Stimulated activated CD8-positive, alpha-beta memory T cell treated with anti-CD3 and anti-CD28 coated beads, Interleukin-7, amount 100 ng/mL, for 48 hours (primary cell): ENCODE measurements at places on chromosomes 2 and 18.
A peak's percentile ranks its signal among the peaks of the same experiment; 100 is the strongest.

DNA sequence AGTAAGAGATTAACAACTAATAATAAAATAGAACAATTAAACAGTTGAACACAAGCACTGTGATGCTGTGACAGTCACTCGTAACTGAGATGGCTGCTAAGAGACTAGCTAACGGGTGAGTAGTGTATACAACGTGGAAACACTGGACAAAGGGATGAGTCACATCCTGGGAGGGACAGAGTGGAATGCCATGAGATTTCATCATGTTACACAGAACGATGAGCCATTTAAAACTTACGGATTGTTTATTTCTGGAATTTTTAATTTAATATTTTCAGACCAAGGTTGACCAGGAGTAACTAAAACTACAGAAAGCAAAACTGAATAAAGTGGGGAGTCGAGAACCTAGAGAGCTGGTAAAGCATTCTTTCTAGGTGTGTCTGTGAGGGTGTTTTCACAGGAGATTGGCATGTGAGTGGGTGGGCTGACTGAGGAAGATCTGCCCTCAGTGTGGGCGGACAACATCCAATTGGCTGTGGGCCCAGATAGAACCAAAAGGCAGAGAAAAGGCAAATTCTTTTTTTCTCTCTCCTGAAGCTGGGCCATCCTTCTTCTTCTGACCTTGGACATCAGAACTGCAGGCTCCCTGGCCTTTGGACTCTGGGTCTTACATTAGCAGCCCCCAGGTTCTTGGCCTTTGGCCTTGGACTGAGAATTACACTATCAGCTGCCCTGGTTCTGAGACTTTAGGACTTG, 14.6 kb downstream of the TMSB10 start:
- no peak for DNase-seq

- DNase-seq: no peak
Observed at GRCh38 chr2:66058675-66059074, 376.2 kb upstream of the MEIS1 start.

GRCh38 chr2:42243297-42243696, 74.1 kb downstream of the EML4 start:
- DNase-seq: no peak

DNA sequence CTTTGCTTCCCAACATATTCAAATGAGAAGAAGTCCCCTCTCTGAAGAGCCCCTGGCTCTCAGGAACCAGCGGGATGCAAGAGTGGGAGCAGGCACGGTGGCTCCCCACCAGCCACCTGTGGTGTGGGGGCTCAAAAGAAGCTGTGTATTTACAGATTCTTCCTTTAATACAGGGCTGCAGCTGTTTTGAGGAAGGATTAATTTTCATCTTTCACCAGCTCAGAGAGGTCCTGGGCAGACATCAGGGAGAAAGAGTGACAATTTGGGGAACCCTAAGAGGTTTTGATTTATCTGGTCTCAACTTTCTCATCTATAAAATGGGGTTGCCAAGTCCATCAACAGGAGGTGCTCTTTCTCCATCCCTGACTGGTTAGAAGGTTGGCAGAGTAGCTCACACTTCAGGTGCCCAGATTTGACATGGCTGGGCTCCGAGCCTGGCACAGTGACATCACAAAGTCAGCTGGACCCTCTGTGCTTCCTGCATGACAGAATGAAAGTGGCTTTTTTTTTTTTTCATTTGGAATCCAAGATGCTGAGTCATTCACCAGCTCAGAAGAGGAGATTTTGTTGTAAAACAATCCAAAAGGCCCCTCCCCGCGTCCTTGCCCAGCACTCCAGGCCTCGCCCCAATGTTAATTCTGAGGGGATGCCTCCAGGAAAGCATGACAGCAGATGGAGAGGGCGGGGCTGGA, 15.5 kb upstream of the SIX2 start:
- DNase-seq: no peak

GRCh38 chr2:96962567-96963203, 23.7 kb downstream of the FAM178B start:
- DNase-seq: peak; percentile 48

DNA sequence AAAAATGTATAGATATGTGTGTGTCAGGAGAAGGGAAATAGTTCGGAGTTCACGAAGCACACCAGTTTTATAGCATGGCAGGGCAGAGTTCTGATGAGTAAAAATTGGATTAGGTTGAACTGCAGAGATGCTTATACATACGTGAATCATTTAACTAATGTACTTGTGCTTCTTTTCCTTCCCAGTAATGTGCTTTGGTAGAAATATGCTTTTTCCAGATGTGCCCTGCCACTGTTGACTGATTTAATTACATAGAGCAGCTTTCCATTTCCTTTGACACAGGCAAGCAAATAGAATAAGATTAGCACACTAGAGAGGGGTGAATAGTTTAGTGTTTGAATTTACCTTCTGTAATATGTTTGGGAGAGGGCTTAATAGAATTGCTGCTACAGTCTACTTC, 28.9 kb upstream of the ARMC9 start:
- no peak for DNase-seq

GRCh38 chr18:31679791-31680432, 4.5 kb downstream of the B4GALT6 start:
- DNase-seq: no peak

DNA sequence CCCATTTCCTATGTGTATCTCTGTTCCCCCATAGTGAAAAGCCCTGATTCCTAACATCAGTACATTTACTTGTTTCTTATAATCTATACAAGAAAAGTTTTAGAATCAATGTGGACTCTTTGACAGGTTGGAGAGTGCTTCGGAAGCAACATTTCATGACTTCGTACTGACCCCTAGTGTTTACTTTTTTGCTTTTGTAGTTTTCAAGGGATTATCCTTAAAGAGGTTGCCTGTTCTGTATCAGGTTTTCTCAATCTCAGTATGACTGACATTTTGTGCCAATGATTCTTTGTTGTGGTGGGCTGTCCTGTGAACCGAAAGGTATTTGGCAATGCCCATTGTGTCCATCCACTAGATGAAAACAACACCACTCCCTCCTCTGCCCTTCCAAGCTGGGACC, 43.3 kb upstream of the SERPINB2 start:
- DNase-seq: no peak

GRCh38 chr2:45588158-45588829, 22.8 kb downstream of the SRBD1 start:
- DNase-seq: no peak

GRCh38 chr2:213166109-213166508, 14.7 kb upstream of the IKZF2 start:
- DNase-seq: no peak

DNA sequence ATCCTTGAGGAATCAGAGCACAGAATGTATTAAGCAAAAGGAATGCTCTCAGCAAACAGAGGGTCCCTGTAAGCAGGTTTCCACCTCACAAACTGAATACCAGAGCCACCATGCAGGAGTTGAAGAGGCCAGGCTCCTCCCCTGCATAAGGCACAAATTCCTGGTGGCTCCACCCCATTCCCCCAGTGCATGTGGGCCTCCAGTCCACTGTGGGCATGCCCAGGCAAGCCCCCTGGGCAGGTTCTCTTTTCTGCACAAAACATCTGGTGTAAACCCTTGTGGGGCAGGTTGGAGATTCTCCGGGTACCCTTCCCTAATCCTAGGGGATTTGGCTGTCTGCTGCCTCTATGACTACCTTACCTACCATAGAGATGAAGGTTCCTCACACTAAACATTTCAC, 166.5 kb downstream of the PTPRM start:
- DNase-seq: no peak

- no peak for DNase-seq
Observed at GRCh38 chr2:36915627-36916026, 50.7 kb downstream of the STRN start.

GRCh38 chr2:98899041-98899702, 36.9 kb downstream of the CRACDL start:
- DNase-seq: no peak

DNA sequence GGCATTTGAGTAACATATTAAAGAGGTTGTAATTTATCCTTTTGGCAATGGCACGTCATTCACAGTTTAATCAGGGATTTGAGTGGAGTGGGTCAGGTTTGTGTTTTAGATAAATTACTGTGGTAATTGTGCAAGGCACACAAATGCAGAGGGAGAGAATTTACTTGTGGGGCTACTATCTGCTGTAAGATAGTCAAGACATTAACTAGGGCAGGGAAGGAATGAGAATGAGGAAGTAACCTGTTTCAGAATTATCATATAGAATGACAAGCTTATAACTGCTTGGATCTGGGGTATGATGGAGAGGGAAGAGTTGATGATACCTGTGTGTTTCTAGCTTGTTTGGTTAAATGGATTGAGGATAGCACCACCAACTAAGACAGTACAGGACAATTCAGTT, 58.9 kb upstream of the ZSWIM2 start:
- DNase-seq: no peak

- DNase-seq: no peak
Observed at GRCh38 chr2:163157891-163158496, 319.4 kb upstream of the KCNH7 start.

- DNase-seq: no peak
Observed at GRCh38 chr2:211035548-211036185, 479.3 kb downstream of the CPS1 start.

DNA sequence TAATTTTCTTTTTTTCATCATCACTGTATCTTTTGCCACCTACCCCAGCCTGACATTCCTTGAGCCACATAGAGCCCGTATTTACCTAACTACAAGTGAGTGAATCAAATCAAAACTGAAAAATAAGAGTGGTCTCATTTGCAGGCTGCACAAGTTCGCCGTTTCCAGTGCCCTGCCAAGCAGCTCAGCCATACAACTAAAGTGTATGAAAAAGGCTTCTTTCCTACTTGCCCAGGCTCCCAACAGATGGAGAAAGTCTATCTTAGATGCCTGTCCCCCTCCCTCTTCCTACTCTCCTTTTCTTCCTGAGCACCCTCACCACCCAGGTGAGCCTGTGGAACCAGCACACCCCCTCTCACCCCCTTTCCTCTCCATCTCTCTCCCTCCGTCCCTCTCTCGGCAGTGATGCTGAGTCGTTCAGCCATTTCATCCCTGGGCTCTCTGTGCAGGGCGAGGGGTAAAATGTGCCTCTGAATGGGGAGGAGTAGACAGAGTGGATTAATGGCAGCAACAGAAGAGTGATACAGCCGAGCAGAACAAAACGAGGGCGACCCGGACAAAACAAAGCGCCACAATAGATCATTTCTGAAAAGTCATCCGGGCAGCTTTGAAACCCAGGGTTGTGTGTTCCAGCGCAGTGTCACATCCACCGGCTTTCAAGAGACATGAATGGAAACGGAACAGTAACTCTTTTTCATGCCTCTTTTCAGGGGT, 65.0 kb upstream of the POU3F3 start:
- DNase-seq: no peak

GRCh38 chr2:235129850-235130249, 178.0 kb downstream of the SH3BP4 start:
- no peak for DNase-seq

DNA sequence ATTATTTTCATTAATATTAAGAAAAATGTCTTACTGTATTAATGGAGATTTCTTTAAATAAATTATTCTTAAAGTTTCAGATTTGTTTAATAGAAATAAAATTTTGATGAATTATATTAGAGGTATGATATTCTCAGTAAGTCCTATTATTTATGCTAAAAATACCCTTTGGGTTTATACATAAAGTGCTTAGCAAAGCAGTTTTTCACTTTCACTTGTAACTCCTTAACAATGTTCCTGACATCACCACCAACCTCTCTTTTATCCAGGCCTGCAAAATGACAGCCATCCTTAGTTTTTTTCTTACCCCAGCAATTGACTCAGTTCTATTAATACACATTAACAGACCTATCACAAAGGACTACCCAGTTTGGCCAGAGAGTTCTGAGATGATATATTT, 170.4 kb downstream of the CD226 start:
- DNase-seq: no peak

GRCh38 chr2:101766871-101767739, 69.6 kb downstream of the MAP4K4 start:
- DNase-seq: no peak

DNA sequence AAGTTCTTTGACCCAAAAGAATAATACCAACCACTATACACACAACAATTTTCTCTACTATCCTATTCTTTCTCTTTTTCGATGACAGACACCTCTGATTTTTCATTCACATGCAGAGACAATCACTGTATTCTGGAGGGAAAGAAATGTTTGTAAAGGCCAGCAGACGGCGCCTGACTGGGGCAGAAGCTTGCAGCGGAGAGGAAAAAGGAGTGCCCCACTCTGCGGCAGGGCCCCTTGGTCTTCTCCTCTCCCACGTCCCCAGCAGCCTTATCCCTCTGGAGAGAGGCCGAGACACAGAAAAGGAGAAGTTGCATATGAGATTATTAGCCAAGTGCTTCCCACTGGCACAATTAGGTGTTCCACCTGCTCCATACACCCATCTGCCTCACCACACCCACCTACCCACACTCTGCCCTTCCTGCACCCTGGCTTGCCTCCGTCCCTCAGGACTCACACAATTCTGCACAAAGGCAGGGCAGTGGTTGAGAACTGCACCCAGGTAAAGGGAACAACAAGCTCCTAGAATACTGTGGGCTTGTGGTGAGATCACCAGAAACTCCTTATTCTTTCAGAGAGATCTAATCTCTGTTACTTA, 687.3 kb downstream of the NRXN1 start:
- no peak for DNase-seq

DNA sequence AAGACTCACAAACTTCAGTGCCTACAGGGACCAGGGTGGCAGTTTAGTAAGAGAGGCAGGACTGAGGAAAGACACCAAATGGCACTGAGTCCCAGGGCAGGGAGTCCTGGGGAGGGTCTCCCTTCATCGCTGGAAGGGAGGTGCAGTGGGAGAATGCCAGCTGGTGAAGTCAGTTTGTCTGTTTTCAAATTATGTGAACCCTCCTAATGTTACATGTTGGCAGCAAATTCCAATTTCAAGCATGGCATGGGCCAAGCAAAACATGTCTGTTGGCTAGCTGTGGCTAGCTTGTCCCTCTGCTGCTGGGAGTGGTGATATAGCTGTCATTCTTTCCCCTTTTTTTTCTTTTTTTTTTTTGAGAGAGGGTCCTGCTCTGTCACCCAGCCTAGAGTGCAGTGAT, 55.9 kb upstream of the HAAO start:
- no peak for DNase-seq

DNA sequence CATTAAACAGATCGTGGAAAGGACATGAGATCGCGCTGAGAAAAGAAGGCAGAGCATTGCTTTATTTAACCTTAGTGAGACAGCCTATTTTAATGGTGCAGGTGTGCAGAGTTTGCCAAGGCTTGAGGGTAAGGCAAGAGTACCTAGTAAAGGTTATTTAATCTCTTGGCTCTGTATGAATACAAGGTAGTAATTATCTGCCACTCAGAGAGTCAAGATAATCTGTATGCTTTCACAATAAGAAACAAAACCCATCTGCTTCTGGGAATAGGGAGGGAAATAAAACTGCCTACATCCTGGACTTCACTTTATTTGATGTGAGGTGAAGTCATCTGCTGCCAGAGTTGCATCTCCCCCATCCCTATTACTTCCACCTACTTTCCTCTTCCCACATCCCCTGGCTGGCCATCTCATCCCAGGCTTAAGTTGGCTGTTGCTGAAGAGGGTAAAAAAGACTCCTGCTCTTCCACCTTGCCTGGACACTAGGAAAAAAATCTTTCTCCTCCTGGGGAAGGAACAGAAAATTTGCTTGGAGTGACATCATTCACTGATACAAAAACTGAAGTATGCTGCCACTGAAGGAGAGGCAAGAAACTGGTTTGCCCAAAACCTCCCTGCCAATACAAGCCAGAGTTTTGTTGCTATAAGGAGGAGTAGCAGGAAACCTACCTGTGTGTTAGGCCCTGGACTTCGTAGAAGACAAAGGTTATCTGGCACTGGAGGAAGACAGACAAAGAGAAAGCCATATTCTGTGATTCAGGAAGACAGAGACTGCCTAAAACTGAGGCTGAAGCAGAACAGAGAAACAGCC, 35.8 kb upstream of the ARHGAP25 start:
- no peak for DNase-seq

GRCh38 chr18:3877678-3878077, 427.7 kb downstream of the TGIF1 start:
- no peak for DNase-seq

- DNase-seq: no peak
Observed at GRCh38 chr18:44654573-44654972, 26.1 kb upstream of the SETBP1 start.
